ENCODE measurements at places on chromosomes 13 and 19.
A peak's percentile ranks its signal among the peaks of the same experiment; 100 is the strongest.

DNA sequence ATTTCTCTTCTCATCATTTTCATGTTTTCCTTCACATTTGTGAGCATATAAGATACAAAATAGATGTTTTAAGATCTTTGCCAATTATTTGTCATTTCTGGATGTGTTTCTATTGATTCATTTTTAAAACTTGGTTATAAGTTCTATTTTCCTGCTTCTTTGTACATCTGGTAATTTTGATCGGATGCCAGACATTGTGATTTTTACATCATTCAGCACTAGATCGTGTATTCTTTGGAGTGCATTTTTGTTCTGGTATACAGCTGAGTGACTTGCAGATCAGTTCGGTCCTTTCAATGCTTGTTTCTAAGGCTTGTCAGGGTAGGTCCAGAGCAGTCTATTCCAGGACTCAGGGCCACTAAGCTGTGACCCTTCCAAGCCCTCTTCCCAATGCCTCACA, 198.2 kb downstream of the KLF12 start:
- no peak for DNase-seq

DNA sequence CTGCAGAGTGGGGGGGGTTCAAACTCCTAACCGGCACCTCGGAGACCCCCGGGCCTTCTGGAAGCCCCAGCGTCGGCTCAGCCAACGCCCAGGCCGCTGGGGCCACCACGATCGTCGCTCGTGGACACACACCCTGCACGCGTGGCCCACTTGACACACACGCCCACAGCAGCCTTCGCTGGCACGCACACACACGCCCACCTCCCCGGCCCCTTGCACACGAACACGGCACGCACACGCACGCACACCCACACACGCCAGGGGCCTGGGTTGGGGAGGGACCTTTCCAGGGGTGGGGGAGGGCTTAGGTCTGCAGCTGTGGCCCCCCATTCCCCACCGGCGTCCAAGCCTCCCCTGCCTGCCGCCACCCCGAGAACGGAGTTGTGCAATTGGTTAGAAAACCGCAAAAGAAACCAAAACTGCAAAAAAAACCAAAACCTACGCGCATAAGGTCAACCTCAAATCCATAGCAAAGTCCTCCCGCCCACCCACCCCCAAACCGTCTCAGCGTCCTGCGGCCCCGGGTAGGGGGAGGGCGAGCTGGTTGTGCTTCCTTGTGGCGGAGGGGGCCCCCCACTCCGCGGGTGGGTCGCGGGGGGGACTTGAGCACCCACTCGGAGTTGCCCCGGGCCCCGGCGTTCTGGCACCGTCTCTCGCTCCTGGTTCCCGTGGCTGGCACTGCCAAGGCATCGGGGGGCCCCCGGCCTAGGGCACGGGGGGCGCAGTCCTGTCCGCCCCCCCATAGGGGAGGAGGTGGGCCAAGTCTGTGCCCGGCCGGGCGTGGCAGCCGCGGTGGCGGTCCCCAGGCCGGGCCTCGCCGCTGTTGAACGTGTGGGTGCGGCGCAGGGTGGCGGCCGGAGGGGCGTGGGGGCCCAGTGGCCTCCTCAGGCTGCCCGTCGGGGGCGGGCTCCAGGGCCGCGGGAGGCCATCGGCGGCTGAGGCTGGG, 3.3 kb upstream of the LRG1 start:
- no peak for DNase-seq

DNA sequence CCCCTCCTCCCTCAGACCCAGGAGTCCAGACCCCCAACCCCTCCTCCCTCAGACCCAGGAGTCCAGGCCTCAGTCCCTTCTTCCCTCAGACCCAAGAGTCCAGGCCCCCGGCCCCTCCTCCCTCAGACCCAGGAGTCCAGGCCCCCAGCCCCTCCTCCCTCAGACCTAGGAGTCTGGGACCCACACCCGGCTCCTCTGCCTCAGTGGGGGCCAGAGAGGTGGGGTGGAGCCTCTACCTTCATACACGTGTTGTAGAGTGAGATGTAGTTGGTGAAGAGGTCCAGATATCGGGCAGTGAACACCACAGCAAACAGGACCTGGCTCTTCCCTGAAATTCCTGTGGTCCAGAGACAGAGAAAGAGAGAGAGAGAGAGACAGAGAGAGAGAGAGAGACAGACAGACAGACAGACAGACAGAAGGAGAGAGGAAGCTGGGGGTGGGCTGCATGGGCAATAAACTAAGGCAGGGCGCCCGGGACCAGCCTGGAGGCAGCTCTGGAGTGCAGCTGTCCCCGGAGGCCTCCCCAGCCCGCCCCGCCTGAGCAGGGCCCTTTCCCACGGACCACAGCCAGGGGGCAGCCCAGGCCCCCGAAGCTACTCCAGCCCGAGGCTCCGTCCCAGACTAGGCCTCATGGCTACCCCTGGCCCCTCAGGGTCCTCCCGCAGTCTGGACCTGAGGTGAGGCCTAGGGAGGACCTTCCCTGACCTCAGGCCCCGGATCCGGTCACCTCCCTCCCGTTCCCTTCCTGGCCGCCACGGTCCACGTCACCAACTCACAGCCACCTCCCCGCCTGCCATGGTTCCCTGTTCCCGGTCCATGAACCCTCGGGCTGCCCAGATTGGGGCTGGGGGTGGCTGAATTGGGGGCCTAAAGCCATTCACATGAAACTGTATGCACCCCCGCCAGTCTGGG, 907 bp downstream of the KDELR1 start:
- DNase-seq: no peak

DNA sequence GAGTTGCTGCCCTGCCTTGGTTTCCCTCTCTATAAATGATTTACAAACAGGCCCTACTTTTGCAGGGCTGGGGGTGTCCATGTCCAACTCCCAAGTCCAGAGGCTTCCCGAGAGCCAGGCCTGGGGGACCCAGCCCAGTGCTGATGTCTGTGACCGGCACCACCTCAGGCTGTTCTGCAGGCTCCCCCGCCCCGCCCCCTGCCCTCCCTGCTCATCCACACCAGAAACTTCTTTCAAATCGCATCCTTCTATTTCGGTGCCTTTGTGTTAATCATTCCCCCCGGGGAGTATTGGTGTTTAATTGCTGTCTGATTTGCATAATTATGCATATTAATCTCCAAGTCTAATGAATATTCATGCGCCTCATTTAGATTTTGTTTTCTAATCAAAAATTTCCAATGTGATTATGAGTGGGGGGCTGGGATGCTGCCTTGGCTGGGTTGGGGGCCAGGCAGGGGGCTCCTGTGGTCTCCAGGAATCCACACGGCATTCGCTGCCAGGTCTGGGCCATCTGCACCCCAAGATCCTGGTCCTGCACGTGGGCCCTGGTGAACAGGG, 19.1 kb downstream of the TCF3 start:
- no peak for DNase-seq

DNA sequence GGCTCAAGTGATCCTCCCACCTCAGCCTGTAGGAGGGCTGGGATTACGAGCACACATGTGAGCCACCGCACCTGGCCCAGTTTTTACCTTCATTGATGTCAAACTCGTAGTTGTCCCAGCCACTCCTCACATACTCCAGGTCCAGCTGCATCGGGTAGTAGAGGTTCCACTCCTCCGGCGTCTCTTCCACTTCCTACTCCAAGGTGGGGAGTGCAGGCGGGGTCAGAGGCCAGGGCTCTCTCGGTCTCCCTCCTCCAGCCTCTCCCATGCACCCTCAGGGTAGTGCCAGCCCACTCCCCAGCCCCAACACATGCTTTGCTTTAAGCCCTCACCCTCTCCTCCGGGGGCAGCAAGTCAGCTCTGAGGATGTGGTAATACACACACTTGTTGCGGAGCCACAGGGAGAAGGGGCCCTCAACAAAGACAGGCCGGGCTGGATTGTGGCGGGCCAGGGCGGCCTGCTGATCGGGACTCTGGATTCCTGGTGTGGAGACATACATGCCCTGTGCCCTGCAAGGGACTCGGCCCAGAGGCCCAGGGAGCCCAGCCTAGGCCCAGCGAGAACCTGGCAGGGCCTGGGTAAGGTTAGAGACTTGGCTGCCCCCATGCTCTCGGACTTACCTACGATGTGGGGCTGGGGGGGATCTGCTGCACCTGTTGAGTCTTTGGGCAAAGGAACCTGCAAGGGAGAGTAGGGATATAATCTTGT, 1.9 kb upstream of the ZNF653 start:
- DNase-seq: no peak

DNA sequence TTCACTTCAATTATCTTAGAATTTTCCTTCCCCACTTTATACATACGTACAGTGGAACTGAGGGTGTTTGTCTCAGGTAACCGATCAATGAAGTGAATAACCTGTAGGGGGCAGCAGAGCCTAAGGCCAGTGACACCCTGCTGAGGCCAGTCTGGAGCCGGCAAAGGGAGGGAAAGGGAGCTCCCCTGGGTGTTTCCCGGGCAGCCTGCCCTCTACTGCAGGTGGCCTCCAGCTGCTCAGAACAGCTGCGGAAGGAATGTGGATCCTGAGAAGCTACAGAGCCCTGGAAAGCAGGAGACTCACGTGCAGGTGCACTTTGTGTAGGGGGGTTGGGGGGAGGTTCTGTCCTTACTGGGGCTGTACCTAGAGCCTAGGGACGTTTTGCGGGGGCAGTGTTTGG, 832 bp upstream of the ZNF491 start:
- peak; percentile 55 for DNase-seq

DNA sequence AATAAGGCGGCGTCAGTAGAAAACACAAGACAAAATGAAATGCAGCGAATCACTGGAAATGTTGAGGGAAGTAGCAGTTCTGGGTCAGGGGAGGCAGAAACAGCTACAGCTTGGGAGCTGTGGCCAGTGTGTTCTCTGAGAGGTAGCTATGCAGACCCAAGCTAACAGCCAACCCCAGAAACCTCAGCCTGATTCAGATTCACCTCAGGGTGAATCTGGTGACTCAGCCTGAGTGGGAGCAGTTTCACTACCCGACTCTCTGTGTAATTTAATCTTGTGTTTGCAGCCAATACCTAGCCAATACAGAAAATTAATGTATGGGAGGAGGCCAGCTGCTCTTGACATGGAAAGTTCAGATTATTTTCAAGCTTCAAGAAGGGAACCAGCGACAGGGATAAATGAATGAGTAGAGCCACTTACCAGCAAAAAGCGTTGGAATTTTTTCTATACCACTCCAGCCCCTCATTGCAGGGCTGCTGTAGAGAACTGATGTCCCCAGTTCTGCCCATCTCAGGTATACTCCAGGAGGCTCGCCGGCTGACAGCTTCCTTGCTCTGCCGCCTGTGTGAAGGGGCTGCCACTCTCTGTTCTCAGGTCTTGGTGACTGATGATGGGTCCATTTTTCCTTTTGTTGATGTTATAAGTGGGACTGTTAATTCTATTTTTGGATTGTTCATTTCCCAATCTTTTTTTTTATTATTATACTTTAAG, 8.9 kb downstream of the IGFL3 start:
- no peak for DNase-seq

DNA sequence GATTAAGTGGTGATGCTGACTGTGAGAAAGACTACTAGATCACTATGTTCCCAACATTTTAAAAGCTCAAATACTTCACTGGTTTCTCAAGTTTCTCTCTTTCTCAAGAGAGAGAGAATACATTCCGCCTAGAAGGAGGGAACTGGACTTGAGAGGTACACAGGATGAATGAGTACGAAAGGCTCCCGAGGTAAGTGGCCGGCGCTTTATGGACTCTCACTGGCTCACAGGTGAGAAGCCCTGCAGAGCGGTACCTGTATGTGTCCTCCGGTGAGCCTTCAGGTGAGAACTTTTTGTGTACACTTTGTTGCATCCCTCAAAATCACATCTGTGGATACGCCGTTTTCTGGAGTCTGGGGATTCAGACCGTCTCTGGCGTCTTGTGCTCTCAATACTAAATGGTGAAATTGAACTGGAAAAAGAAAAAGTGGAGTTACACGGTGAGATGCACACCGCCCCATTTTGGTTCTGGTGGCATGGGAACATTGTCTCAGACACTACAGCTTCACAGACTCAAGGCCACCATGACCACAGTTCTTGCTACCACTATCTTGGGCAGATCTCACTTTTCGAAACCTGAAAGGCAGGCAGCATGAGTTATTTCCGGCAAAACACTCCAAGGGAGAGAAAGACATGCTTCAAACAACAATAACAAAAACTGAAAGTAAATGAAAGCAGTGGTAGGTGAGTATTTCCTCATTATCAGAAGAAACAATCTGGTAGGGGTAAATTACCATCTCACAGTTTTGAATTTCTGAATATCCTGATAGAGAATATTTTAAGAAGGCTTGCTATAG, 418.9 kb downstream of the KLF12 start:
- DNase-seq: no peak

- DNase-seq: no peak
Measured at GRCh38 chr13:50250401-50250800, 235.2 kb downstream of the KCNRG start.

- no peak for DNase-seq
Measured at GRCh38 chr19:36060430-36060829, 5.7 kb downstream of the WDR62 start.

DNA sequence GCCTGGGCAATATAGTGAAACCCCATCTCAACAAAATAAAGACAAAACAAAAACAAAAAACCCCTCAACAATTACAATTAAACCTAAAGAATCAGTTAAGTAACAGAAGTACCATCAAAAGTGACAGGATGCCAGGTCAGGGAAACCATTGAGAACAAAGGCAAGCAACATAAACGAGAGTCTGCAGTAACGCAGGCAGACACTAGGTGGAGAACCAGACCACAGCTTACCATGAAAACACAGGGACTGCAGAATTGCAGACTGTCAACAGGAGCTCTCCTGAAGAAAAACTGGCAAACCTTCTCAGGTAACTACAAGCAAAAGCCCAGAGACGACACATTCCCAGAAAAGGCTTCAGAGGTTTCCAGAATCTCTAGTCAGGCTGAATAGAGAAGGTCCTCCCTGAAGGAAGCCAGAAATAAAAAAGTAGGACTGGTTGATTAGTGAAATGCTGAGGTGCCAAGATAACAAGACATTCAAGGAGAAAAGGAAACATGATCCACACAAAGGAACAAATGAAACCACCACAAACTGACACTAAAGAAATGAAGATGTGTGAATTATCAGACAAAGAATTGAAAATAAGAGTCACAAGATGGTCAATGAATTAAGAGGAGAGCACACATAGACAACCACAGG, 2.2 kb upstream of the ZNF665 start:
- DNase-seq: peak; percentile 75

DNA sequence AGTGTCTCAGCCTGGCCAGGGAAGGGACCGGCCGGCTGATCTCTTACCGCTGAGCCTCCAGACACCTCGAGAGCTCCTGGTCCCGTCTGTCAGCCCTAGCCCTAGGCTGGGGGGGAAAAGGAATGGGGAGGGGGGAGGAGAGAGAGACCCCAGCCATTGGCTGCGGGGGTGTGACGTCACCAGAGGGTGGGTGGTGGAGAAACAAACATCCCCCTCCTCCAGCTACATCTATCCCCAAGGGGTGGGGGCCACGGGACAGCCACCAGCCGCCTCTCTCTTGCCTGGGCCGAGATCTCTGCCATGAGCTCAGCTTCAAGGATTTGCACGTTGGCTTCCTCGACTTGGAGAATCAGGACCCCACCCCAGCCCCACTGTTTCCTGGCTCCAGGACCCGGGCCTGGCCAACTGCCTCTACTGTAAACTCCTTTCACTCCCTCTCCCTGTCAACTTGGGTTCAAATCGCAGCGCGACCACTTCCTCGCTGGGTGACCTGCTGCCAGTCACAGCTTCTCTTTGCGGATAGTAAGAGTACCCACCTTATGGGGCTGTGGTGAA, at the start of gene PRX:
Gene PRX (minus strand): TSS at position 88 of the 555 bp plus-strand sequence. CDS start 5,446 bp downstream, outside the sequence.
- DNase-seq: no peak

GRCh38 chr13:51240178-51240577, 18.0 kb downstream of the FAM124A start:
- DNase-seq: no peak

GRCh38 chr13:100798739-100799361, 124.3 kb upstream of the TMTC4 start:
- DNase-seq: no peak
